ENCODE measurements at places on chromosomes 3 and 15. TPM values are rescaled to one million over a fixed set of nuclear protein-coding genes. Genes with fewer than 3 reads are reported as not detected.
A peak's percentile ranks its signal among the peaks of the same experiment; 100 is the strongest.

DNA sequence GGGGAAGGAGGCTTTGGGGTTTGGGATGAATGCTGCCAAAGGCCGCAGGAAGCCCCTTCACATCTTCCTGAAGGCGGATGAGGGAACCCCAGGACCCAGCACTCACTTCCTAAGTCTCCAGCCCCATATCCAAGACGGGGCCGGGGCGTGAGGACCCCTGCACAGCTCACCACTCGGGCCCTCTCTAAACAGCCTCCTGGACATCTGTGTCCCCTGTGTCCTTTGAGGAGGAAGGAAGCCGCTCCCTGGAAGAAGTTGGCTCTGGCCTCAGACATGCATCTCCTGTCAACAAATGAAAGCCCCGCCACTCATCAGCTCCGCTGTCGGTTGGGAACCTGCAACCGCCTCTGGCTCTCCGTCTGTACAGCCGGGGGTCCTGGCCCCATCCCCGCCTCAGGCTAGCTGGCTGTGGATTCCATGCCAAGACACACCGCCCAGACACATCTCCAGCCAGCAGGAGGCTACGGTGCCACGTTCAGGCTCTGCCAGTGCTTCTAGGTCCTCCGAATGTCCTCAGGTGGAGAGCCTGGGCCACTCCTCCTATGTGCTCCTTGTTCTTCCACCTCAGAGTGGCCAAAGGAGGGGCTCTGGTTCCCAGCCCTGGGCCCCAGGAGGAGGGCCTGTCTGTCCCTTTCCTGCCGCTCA lies 140.0 kb upstream of the MEF2A start:
- DNase-seq: no peak
- H3K36me3 ChIP-seq: no peaks in the 10 kb centered on the region
- no peak overlapping the region for H3K27ac ChIP-seq
- peaks cover 23% of the 10 kb centered on the region for H3K4me1 ChIP-seq

GRCh38 chr15:95448531-95449229 lies 881.8 kb upstream of the NR2F2 start:
- DNase-seq: no peak
- no peak overlapping the region for H3K27ac ChIP-seq
- no peak overlapping the region for H3K4me3 ChIP-seq
- H3K27me3 ChIP-seq: no peaks in the 10 kb centered on the region
- H3K4me1 ChIP-seq: no peaks in the 10 kb centered on the region
- H3K36me3 ChIP-seq: no peaks in the 10 kb centered on the region

GRCh38 chr3:13066236-13066635 lies 7.0 kb downstream of the IQSEC1 start:
- H3K36me3 ChIP-seq: no peaks in the 10 kb centered on the region
- peak overlapping the region; percentile 79 for H3K27ac ChIP-seq

The TGM4 gene
- total RNA-seq: not detected

GRCh38 chr15:22786868-22787698 lies 639 bp downstream of the NIPA1 start:
- H3K27me3 ChIP-seq: no peaks in the 10 kb centered on the region
- DNase-seq: peak; percentile 64
- peak overlapping the region; percentile 71 for H3K27ac ChIP-seq
- H3K4me1 ChIP-seq: peaks cover 34% of the 10 kb centered on the region
- peak overlapping the region; percentile 70 for H3K4me3 ChIP-seq
- no peaks in the 10 kb centered on the region for H3K36me3 ChIP-seq

The FOXB1 gene
- not detected for total RNA-seq

- H3K4me1 ChIP-seq: no peaks in the 10 kb centered on the region
- no peaks in the 10 kb centered on the region for H3K36me3 ChIP-seq
Observed at GRCh38 chr15:25706176-25706955, 156.8 kb downstream of the ATP10A start.

DNA sequence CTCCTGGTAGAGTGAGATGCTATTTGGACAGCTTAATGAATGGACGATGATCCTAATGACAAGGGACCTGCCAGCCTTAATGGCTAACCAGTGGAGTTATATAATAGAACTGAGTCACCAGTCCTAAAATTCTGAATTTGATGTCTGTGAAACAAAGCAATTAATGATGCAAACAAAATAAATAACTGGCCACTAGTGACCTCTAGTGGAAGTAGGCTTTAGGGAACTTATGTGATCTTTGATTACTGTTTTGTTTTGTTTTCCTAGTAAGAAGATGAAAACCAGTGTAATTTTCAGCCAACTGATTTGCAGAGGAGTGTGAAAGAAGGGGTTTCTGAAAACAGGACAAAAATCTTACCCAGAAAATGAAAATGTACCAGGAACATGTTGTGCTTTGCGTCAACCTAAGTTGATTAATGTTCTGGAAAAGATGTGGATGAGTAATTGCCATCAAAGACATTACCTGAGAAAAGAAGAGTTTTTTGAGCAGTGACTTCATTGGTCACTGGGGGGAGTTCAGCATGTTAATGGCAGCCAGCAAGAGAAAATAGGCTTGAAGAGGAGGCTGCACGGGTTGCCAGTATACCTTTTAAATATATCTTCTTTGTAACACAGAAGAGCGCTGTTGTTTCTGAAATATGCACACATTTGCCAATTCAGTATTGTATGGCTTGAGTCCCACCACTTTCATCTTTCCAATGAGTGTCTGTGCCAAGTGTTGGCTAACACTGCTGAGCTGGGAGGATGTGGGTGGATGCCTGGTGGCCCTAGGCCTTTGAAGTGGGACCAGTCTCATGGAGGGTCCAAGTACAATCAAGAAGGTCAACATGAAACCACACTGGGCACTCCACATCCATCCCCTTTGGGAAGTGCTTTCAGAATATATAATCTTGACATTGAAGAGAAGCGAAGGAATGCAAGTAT lies 9.3 kb downstream of the VEPH1 start:
- no peaks in the 10 kb centered on the region for H3K36me3 ChIP-seq
- no peaks in the 10 kb centered on the region for H3K27me3 ChIP-seq
- no peak overlapping the region for H3K27ac ChIP-seq
- no peak overlapping the region for H3K4me3 ChIP-seq
- H3K4me1 ChIP-seq: no peaks in the 10 kb centered on the region

- H3K36me3 ChIP-seq: no peaks in the 10 kb centered on the region
- no peaks in the 10 kb centered on the region for H3K27me3 ChIP-seq
- no peak overlapping the region for H3K27ac ChIP-seq
- no peak overlapping the region for H3K4me3 ChIP-seq
- DNase-seq: no peak
- H3K4me1 ChIP-seq: peaks cover 20% of the 10 kb centered on the region
Observed at GRCh38 chr3:17752876-17753631, 10.6 kb upstream of the TBC1D5 start.

All from B cell (primary cell).